ENCODE measurements at places on chromosomes 4 and X.
A peak's percentile ranks its signal among the peaks of the same experiment; 100 is the strongest.

- no peak for DNase-seq
Observed at GRCh38 chr4:76388160-76388908, 32.6 kb downstream of the CCDC158 start.

GRCh38 chr4:112954286-112954685 lies 95.2 kb upstream of the ANK2 start:
- no peak for DNase-seq

GRCh38 chr4:55323375-55323774 lies 22.7 kb upstream of the SRD5A3 start:
- DNase-seq: no peak

GRCh38 chr4:3293401-3294391 lies 875 bp downstream of the RGS12 start:
- no peak for DNase-seq

- no peak for DNase-seq
Observed at GRCh38 chrX:40263014-40263560, 165.3 kb upstream of the BCOR start.

- no peak for DNase-seq
Observed at GRCh38 chrX:37474478-37474877, 97.0 kb upstream of the LANCL3 start.

GRCh38 chr4:99612704-99613103 lies 38.1 kb downstream of the MTTP start:
- no peak for DNase-seq

DNA sequence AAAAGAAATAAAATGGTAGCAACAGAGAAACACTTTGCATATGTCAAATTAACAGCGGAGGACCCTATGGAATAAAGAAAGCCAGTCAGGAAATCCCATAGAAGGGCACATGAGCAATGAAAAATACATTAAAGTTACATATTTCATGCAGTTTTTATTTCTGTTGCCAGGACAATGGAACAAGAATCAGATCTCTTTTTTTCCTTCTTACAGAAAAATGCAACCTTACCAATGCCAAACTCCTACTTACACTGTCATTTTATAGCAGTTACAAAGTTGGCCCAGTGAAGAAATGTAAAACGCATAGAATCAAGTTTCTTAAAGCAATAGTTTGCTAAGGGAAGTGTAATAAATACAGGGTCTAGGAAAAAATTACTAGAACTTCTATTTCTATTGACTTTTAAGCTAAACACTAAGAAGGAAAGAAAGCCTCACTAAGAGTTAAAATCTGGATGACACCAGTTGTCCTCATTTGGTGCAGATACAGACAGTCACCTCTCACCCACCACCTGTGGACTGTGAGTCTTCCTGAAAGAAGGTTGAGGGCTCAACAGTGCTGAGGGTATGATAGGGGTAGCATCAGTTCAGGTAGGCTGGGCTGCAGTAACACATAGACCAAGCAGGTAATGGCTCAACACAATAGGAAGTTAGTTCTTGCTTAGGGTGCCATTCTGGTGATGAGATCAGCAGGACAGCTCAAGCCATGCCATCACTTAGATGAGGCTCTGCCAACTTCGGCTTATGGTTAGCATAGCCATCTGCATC lies 224.6 kb downstream of the ANAPC10 start:
- DNase-seq: no peak

DNA sequence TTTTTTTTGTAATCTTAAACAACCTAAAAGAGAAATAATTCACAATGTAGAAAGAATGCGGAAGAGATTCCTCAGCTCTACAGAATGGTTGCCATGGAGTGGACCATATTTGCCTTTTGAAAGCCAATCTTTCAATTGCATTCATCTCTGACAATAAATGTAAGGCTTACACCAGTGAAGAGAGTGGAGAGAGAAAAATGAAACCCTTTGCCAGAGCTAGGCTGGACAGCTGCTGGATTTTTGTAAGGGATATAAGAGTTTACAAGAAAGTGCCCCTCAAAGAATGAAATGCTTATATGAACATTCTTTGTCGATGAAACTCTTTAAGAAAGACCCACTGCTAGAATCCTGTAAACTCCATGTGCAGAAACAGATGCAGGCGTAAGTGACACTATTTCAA lies 66.0 kb upstream of the FAT1 start:
- DNase-seq: no peak

DNA sequence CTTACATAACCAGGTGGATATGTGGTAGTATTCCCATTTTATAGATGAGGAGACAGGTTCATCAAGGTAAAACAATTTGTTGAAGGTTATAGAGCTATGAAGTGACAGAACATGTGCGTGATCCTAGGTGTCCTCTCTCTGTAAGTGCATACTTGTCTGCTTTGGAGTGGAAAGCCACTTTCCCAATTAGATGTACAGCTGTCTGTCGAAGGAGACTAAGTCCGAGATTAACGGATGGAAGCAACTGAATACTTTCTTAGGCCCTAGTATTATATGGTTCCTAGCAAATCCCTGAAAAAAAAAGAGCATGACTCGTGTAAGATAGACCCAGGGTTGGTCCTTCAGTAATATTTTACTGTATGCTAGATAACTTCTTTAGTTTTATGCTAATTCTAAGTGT lies 19.7 kb downstream of the TMEM131L start:
- peak; percentile 55 for DNase-seq

GRCh38 chr4:119783189-119783983 lies 154.8 kb upstream of the PDE5A start:
- no peak for DNase-seq

GRCh38 chrX:97050392-97050791 lies 166.7 kb downstream of the RPA4 start:
- no peak for DNase-seq

- no peak for DNase-seq
Observed at GRCh38 chr4:161121451-161121850, 1042.3 kb downstream of the FSTL5 start.

DNA sequence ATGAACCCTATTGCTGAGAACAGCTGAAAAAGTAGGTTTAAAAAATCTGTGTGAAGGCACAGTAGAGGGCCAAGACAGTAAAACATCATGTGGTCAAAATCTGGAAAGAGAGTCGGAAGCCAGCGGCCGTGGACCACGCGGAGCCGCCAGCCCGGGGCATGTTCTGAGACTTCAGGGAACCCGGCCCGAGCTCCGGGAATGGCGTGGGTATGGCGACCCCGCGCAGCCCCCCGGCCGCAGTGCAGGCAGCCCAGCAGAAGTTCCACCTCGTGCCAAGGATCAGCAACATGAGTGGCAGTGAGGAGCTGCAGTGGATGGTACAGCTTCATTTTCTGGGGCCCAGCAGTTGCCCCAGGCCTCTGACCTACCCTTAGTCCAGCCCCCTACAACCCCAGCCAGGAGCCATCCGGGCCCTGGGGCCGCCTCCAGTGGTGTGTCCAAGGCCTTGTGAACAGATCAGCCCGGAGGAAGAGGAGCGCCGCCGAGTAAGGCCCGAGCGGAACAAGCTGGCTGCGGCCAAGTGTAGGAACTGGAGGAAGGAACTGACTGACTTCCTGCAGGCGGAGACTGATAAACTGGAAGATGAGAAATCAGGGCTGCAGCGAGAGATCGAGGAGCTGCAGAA lies 94.2 kb downstream of the LARP1B start:
- peak; percentile 27 for DNase-seq

- DNase-seq: no peak
Observed at GRCh38 chrX:154376774-154377173, 2.3 kb upstream of the EMD start.

GRCh38 chr4:115969756-115970155 lies 856.3 kb upstream of the NDST4 start:
- DNase-seq: no peak

DNA sequence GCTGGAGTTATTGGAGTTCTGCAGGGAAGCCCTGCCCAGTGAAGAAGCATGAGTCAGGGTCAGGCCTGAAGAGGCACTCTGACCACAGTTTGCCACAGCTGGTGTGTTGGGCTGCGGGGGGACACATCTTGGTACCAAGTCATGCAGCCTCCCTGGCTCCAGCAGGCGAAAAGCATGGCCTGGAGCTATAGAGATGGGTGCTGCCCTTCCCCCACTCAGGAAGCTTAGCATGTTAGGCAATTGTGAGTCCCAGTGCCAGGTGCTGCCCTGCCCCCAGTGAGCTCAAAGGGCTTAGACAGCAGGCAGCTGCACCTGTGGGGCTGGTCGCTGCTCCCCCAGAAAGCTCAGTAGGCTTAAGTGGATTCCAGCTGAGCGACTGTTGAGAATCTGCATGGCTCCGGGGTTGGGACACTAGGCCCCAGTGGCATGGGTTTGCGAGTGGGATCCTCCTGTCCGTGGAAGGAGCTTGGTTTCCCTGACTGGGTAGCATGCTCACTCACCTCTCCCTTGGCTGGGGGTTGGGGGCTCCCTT lies 755.5 kb downstream of the GLUD2 start:
- no peak for DNase-seq

GRCh38 chrX:70044541-70045245 lies 5.0 kb downstream of the AWAT2 start:
- no peak for DNase-seq

GRCh38 chrX:108090491-108091263 lies 665 bp downstream of the PSMD10 start:
- DNase-seq: no peak

GRCh38 chrX:3638280-3638873 lies 75.1 kb downstream of the PRKX start:
- peak; percentile 42 for DNase-seq

GRCh38 chrX:17608888-17609287 lies 128.4 kb upstream of the SCML1 start:
- DNase-seq: no peak

DNA sequence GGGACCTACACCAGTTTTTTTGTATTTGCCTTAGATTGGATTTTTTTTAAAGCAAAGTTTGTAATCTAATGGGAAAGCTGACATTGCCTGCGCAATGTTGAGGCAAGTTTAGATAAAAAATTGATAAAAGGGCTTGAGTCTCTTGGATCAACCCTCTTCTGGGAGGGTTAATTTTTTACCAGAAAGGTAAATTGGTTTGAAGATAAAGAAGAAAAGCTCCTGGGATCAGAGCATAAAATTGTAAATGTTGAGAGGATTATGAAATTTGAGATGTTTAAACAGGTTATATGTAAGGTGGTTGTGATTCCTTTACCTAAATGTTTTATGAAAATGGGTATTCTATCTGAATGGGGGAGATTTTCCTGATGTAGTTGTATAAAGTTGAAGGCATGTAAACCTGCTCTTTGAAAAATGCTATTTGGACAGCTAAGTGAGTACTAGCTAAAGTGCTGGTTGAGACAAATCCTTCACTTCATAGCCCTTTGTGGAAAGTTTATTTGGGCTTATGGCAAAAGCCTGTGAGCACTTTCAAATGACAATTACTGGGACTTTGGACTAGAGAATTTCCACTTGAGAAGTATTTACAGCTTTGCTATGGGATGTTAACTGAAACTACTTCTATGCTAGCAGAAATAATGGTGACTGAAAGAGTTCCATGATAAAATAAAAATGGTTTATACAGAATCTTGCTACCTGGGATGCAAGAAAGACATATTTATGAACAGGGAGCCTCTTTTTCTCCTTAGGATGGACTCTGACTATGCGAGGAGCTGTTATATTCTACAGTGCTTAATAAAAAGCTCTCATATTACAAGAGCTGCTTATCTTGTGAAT lies 56.2 kb downstream of the UGT2B10 start:
- DNase-seq: no peak

DNA sequence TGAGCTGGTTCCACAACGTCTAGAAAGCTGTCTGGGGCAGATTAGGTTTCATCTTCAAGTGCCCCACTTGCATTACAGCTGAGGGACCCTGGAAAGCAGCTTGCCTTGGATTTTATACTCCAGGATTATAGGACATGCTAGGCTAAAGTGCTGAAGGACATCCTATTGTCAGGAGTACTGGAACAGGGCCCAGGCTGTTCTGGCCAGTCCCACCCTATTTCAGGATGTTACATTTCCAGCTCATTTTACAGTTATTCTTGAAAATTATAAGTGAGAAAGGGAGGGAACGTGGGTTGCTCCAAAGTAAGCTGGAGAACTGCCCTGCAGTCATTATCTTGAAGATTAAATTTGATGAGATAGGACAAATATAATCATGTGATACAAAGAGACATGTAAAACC lies 71.0 kb upstream of the UGT8 start:
- no peak for DNase-seq

DNA sequence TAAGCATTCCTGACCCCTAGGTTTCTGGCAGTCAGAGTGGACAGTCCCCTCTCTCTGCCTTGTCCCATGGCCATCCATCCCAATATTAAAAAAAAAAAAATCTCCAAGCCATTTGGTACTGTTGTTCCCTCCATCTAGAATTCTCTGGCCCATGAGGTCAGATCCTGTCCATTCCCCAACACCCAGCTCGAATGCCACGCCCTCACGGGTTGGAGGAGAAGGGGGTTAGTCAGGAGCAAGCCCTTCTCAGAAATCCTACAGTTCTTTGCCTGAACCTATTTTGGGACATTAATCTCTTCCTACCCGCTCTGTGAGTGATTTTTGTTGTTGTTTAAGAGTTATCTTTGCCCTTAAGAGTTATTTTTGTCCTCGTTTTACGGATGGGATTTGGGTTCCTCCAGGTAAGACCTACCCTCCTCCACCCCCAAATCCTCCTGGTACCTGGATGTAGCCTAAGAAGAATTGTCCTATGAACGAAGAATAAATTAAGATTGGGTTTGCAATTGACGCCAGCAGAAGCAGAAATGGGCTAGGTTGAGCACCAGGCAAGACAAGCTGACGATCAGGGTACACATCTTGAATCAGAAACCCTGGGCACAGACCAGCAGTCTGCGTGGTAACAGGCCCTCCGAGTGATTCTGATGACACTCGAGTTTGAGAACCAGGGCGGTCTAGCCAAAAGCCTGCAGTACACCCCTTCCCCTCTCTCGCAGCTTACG lies 977 bp downstream of the RNF175 start:
- no peak for DNase-seq

- DNase-seq: no peak
Observed at GRCh38 chrX:151902813-151903591, 9.7 kb upstream of the MAGEA4 start.

DNA sequence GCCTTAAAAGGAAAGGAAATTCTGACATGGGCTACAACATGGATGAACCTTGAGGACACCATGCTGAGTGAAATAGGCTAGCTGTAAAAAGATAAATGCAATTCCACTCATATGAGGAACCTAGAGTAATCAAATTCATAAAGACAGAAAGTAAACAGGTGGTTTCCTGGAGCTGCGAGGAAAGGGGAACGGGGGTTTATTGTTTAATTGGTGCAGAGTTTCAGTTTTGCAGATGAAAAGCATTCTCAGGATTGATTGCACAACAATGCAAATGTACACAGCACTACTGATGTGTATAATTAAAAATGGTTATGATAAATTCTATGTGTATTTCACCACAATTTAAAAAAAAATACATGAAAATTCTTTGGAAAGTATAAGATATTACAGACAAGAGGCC lies 24.0 kb downstream of the PLRG1 start:
- DNase-seq: no peak
